ENCODE measurements at places on chromosomes 16 and 17.
A peak's percentile ranks its signal among the peaks of the same experiment; 100 is the strongest.

- no peak for DNase-seq
These were observed 54.3 kb upstream of the CNTNAP4 start for GRCh38 chr16:76222853-76223252.

DNA sequence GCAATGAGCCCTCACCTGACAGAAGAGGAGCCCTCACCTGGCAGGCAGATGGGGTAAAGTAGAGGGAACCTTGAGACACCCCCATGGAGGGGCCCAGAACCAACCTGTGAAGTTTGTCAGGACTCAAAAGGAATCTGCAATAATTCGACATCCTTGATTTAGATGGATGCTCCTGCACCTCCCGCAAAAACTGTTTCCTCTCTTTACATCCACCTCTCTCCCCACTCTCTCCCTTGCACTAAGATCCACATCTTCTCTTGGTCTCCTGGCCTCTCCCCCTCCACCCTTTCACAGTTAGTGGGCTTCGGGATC lies 34.9 kb upstream of the RBFOX3 start:
- no peak for DNase-seq

DNA sequence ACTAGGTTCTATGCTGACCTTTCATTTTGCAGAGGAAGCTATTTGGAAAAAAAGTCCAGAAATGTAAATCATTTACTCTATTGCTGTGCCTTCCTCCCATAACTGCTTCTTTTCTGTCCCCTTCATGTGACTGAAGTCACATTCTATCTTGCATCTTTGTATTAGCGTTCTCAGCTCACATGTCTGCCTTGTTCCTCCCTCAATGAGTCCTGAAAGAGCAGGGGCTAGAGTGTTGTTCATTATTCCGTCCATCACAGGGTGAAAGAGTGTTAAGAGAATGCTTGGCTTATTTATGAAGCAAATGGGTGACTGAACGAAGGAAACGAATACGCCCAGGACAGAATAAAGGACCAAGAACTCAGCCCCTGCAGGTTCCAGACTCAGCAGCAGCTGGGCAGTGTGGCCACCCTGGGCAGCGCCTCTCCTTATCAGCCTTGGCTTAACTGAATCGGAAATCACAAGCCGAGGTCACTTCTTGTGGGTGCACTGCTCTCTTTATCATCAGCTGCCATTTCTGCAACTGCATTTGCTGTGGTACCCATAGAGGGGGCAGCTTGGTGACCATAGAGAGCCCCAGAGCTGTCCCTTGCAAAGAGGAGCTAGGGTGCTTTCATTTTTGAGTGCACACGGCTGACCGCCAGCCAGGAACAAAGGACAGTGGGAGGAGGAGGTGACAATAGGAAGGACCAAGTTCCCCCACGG lies 1.8 kb upstream of the PIK3R6 start:
- DNase-seq = no peak

- DNase-seq = no peak
These were observed 81.3 kb downstream of the GSG1L start for GRCh38 chr16:27982184-27982583.

GRCh38 chr17:77323413-77324171 lies 182.8 kb downstream of the SEC14L1 start:
- DNase-seq = peak; percentile 57

- no peak for DNase-seq
These were observed 393.2 kb downstream of the PMP22 start for GRCh38 chr17:14871921-14872320.

DNA sequence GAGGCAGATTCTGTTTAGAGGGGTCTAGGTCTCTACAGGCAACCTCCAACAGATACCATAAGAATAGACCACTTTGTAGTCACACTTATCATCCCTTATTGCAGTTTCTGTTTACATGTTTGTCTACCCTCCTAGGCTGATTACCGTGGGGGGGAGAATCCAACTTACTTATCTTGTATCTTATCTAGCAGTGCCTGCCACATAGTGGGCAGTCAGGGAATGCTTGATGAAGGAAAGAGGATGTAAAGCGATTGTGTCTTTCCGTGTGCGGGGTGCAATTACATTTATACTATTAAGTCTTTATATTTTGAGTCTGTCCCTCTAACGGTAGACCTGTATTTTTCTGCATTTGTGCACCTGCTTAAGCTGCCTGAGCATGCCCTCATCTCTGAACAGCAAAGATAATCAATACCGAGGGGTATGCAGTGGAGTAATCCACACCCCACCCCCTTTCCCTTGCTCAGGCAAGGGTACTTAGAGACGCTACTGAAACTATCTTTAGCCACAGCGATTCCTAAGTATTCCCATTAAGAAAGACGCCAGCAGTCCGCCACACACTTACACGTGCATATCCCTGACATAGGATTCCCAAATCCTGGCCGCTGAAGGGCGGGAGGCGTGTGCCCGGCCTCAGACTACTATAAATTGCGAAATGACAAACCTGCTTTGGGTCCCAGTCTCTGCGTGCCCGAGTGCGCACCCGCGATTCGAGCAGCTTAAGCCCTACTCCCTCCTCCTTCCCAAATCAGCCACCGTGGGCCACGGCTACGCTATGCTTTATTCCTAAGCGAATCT lies 635 bp upstream of the AATF start:
- DNase-seq = no peak

DNA sequence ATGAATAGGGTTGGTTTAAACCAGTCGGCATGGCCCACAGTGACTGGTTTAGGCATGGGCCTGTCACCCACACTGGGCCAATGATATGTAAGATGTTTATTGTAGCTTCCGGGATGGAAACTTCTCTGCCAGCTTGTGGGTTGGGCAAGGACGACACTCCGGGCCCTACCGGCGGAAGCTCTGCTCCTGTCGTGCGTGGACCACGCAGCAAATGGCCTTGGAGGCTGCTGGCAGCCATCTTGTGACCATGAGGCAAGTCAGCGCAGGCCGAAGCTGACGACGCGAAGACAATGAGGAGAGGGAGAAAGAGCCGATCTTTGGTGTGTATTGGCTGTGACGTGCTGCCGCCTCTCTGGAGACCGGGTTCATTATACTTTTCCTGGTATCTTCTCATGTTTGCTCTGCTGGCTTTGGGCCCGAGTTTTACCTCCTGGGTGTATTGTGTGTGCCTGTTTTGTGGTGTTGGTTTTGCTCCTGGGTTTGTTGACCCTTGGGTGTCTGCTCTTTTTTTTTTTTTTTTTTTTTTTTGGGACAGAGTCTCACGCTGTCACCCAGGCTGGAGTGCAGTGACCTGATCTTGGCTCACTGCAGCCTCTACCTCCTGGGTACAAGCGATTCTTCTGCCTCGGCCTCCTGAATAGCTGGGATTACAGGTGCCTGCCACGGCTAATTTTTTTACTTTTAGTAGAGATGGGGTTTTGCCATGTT lies 15.4 kb downstream of the SLC25A10 start:
- DNase-seq = no peak

DNA sequence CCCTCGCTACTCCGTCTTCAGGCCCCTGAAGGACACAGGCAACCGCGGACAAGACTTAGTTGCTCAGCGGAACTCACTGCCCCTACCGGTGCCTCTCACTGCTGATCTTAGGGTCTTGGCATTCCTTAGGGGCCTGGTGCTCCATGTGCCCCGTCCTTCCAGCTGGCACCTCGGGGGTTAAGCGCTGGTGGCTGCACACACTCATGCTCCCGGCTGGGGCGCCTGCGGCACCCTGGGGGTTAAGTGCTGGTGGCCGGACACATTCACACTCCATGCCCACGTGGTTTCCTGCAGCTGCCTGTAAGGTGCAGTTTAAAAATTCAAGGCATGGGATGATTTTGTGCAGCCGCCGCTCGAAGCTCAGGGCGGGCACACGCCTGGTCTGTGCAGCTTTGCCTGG lies 45.1 kb downstream of the BAIAP2 start:
- no peak for DNase-seq

- no peak for DNase-seq
These were observed 17.2 kb upstream of the TMEM92 start for GRCh38 chr17:50256826-50257618.

- no peak for DNase-seq
These were observed 23.8 kb upstream of the KCNJ12 start for GRCh38 chr17:21352221-21352980.

DNA sequence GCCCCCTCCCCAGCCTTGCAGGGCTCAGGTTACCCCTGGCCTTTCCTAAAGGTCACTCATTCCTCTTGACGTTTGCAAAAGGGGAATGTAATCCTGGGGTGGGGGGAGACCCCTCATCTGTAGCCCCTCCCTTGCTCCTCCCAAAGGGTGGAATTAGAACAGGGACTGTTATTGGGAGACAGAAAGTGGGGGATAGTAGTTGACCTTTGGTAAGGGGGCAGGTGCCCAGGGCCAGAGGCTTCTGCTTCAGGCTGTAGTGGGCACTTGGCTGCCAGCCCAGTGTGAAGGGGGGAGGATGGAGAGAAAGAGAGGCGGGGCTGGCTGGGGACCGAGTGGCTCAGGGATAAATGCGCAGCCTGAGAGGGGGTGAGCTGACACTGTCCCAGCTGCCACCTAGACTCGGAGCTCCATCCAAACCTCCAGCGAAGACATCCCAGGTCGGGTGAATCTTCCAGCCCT lies at the start of gene ENO3:
TSS of gene ENO3 (plus strand) at position 374 of the 459 bp plus-strand sequence. CDS start 711 bp downstream, outside the sequence.
- no peak for DNase-seq

- no peak for DNase-seq
These were observed 35.2 kb downstream of the MBTD1 start for GRCh38 chr17:51224402-51225262.

GRCh38 chr16:11402051-11402744 lies 56.9 kb downstream of the RMI2 start:
- DNase-seq = no peak

Measured in RCC 7860 (cell line).